ENCODE measurements at places on chromosomes 6 and 20.

GRCh38 chr6:159959165-159959975, 9.5 kb upstream of the IGF2R start:
- DNase-seq: no peak

DNA sequence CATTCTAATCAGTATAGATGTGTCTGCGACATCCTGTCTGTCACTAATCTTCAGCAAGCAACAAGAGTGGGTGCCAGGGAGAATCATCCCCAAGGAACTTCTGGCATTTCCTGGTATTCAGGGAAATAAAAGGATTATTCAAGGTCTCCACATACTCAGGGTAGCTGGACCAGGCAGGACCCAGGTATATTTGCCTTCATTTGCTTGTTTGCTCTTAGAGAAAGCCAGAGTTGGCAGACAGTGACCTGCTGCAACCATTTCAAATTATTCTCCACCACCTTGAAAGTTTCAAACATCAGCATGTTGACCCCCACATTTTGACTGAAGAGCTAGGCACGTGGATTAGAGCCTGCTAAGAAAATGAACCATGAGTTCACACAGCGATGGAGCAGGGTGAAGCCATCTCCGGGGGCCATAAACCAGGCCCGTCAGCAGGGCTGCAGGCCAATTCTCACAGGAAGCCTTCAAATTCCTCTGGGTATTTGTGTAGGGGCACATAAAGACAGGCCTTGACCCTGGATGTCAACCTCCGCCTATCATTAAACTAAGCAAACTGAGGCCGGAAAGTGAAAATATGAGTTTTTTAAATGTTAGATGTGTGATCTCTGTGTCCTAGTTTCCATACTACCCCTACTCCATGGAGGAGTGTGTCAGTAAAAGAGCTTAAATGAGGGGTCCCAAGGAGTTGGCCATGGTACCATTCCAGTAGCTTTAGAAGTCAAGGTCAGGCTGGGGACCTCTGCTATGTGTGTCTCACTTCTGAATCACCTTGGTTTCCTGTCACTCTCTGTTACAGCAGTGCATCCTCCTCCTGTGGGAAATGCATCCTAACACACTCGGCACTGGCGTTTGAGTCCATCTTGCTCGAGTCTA, 32.9 kb downstream of the TRAM2 start:
- DNase-seq: no peak

DNA sequence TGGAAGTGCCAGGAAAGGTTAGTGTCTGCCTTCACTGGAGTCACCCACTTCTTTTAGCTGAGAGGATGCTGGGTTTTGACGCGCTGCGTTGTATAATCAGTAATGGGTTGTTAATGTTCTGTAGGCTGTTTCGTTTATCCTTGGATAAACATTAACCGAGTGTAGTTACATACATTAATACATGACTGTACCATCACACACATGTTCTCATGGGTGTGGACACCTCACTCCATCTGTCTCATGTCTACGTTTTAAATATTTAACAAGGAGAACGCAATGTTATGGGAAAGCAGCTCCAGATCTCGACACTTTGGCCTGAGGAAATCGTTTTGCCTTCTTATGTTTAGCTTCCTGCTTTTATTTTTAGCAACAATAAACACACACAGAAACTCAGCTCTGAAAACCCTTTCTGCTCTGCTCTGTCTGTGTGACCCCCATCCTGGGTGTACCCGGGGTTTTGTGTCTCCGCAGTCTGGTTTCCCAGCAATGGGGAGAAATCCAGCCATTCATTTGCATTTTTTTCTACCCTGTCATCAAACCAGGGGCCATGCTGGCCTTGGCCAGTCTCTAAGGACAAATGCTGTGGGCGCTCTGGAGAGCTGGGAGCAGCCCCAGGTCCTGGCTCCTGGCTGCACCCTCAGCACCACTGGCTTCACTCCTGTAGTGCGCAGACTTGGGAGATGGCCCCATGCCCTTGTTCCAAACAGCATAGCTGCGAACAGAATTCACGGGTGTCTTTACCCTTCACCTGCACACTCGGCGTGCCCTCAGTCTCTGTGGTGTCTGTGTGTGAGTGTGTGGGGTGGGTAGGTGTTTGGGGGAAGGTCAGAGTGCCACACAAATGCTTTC, 110.8 kb downstream of the ERMARD start:
- no peak for DNase-seq

- DNase-seq: no peak
These were observed 60.7 kb upstream of the ADGRG6 start for GRCh38 chr6:142241061-142241460.

GRCh38 chr20:20712004-20712473, 405 bp downstream of the RALGAPA2 start:
- DNase-seq: peak; percentile 73

GRCh38 chr6:25027221-25027916, 91.6 kb upstream of the RIPOR2 start:
- no peak for DNase-seq
